ENCODE measurements at places on chromosomes 2 and 18.

GRCh38 chr18:21680161-21680560 is 24.4 kb downstream of the ABHD3 start:
- DNase-seq: no peak

GRCh38 chr2:134792186-134792585 is 46.2 kb upstream of the ACMSD start:
- DNase-seq: no peak

GRCh38 chr2:16351541-16351940 is 314.1 kb downstream of the CYRIA start:
- DNase-seq: no peak

DNA sequence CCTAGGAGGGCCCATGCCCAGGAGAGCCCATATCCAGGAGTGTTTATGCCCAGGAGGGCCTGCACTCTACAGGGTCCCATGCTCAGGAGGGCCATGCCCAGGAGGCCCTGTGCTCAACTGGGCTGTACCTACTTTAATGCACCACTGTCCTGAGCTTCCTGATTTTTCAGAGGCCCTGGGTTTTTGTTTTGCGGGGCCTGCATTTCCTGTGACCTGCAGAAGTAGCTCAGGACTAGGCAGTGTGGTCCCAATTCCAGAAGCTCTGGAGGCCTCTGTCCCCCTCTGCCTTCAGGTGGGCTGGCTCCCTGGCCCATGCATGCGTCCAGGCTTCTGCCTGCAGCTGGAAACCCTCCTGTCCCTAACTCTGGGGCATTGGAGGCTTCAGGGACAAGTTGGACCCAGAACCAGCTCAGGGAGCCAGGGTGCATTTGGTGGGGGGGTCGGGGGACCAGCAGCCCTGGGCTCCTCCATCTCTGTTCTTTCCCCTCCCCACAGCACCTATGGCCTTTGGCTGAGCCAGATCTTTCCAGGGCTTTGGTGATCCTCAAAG is 10.8 kb downstream of the GPR35 start:
- DNase-seq: no peak

DNA sequence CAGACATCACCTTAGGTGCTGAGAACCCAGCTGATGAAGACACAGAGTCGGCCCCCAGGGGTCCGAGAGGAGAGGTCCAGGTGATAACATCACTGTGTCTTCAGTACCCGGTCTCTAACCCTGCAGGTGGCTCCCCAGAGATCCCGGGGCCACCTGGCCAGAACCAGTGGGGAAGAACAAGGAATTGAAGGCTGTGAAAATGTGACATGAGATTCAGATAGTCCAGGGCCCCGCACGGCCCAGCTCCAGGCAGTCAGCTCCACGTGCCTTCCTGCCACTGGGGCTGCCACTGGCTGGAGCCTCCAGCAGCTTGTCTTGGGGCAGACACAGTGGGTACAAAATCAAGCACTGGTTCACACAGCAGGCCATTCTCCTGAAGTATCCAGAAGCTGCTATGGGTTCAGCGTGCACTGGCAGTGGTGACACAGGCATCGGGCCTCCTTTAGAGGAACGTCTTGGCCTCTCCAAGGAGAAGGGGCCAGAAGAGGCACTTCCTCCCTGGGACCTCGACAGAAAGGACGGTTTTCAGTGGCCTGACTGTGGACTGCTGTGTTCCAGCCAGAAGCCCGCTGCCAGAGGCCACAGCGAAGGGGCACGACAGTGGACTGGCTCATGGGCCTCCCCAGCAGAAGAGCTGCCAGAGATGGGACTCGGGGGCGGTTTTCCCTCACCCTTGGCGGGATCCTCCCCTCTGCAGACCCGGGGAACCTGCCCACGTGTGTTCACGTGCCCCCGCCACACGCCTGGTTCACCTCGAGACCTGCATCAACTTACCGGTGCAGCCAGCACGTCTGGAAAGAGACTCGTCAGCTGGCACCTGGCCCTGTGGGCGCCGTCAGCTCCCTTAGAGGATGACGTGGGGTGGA is 150.4 kb downstream of the HDAC4 start:
- DNase-seq: no peak

DNA sequence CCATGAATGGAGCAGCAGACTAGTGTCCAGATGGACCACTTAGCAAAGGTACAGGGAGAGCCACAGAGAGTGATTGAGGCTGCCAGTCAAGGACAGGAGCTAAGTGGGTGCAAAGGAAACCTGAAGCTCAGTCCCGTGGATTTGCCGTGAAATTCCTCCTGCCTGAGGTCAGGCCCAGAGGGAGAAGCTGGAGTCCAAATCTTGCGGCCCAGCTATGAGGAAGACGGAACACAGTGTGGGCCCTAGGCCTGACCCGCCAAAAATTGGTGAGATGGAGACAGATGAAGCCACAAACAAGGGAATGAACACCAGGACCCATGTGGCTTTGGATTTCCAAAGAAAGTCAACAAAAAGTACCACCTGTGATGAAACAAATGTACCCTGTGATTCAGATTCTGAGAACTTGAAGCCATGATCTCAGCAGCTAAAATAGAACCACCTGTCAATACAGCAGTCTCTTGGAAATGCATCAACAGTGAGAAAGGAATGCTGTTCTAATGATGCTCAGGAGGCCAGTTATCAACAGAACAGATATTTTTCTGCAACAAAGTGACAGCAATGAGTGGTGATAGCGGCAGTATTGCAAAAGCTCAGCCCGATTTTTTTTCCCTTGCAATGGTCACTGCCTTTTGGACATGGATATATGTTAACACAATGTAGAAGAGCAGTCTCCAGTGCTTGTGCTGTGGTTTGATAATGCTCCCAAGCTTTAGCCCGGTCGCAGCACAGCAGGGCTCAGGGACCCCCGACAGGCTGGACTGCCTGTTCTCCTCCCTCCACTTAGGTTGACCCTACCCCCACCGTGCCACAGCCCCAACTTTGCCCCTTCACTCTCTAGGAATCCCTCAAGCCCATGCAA is 10.7 kb downstream of the COL6A3 start:
- DNase-seq: no peak

Measured in stimulated activated naive CD4-positive, alpha-beta T cell treated with Interleukin-2 at 50 U/mL for 16 hours (primary cell).